ENCODE measurements at places on chromosomes 2 and 18.
A peak's percentile ranks its signal among the peaks of the same experiment; 100 is the strongest.

- DNase-seq, result no peak
Observed at GRCh38 chr2:240567137-240567871, 980 bp upstream of the RNPEPL1 start.

DNA sequence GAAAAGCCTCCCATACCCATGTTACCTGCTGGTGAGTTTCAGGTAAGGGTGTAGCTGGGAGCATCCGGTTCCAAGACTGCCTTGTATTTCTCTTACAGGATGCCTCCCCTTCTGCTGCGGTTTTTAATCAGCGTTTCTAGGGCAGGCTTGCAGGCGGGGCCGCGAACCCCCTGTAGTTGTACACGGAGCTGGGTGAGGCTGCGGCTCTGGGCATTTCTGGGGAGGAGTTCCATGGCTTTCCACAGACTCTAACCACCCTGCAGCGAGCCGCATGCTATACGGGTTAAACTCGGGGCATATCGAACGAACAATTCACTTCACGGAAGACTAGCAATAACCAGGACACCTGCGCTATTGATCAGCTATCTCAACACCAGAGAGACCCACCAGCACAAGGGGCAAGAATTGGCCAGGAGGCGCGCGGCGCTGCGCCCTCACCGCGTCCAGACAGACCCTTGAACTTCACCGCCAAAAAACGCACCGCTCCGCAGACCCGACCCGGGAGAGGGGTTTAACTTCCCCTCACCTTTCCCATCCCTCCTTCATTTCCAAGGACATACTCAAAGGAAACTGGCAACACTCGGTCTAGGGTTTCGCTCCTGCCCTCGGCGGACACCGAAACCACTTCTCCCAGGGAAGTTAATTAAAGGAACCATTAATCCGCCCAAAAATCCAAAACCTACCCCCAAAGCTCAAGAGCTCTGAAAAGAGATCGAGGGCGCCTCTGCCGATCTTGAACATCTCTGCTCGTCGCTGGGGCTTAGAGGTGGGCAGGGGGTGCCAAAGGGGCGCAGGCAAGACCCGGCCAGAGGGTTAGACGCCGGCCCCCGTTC is 909 bp downstream of the TGFA start:
- no peak for DNase-seq

- no peak for DNase-seq
Observed at GRCh38 chr2:143176606-143177005, 47.4 kb downstream of the ARHGAP15 start.

DNA sequence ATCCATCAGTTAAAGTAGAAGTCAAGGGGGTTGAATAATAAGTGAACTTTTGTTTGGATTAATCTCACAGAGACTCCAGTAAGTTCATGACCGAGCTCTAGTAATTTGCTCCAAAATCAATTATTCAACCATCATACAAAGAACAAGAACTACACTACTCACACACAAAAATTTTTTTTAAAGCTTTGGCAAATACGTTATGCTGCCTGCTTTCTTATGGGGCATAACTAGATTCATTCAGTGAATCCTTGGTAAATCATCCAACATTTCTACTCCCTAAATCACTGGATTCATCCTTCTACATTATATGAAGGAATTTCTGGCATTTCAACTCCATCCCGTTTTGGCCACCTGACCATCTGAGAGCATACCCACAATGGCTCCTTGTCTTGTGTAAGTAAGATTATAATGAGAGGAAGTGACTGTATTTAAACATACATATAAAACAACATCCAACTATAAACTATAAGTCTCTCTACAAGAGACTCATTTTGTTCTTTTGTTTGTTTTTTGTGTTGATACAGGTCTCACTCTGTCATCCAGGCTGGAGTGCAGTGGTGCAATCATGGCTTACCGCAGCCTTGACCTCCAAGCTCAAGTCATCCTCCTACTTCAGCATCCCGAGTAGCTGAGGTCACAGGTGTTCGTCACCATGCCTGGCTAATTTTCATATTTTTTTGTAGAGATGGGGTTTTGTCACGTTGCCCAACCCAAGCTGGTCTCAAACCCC is 144.2 kb upstream of the LRRTM4 start:
- DNase-seq, result no peak

GRCh38 chr18:39622431-39622830 is 2056.8 kb upstream of the CELF4 start:
- no peak for DNase-seq

GRCh38 chr2:134413430-134413829 is 159.6 kb downstream of the MGAT5 start:
- no peak for DNase-seq

- DNase-seq, result no peak
Observed at GRCh38 chr2:199455210-199455544, 2.6 kb downstream of the SATB2 start.

DNA sequence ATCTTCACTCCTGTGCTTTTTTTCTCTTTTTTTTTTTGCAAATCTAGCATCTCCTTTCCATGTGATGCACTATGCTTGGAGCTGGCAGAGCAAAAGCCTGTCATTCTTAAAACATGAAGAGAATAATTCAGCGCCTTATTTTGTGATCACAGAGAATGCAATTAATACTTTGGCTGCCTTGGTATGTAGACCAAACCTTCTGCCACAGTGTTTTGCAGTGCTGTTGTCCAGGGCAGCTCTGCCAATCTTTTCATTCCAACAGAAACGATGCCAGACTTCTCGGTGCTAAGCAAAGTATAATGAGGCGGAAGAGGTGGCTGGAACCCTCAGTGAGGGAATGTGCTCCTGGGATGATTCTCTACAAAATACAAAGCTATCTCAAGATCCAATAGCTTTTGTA is 25.6 kb downstream of the BCL2 start:
- DNase-seq, result no peak

DNA sequence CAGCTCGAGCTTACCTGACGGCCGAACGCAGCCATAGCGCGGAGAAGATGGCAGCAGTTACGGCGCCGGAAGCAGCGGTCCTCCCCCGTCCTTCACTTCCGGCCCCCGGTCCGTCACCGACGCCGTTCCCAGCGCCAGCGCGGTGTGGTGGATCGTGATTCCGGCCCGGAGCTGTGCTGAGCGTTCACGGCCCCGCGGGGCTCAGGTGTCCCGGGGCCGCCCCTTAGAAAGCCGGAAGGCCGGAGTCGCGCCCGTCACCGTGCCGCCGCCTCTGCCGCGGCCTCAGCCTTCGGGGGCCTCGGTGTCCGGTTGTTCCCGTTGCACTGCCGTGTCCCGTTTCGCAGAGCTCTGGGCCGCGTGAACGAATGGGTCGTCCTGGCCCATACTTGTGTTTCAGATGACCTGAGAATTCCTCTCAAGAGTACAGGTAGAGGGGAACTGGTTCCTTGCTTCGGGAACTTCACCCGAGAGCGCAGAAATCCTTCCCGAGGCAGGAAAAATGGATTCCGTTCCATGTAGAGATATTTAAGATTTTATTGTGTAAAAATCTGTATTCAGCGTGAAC is at the start of gene MTERF4:
TSS of gene MTERF4 (minus strand) at position 49 of the 565 bp plus-strand sequence. CDS start at position 35, 14 bp downstream.
- peak; percentile 41 for DNase-seq

GRCh38 chr2:73069855-73070642 is 1.5 kb downstream of the SFXN5 start:
- DNase-seq, result no peak

- no peak for DNase-seq
Observed at GRCh38 chr2:36322108-36322507, 33.5 kb upstream of the CRIM1 start.

DNA sequence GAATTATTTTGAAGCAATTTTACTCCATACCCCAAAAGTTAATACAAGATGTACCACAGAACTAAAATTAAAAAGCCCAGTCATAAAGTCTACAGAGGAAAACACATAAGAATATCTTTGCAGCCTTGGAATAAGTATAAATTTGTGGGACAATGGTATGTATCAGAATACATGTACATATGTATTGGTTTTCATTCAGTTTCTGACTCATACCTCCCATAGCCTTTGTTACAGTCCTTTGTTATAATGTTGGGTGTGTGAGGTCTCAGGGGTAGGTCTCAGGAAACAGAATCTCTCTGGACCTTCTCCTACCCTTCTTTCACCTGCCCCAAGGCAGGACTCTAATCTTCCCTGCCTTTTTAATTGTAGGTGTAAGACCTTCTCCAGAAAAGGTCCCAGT is 1370.7 kb upstream of the CDH2 start:
- no peak for DNase-seq

DNA sequence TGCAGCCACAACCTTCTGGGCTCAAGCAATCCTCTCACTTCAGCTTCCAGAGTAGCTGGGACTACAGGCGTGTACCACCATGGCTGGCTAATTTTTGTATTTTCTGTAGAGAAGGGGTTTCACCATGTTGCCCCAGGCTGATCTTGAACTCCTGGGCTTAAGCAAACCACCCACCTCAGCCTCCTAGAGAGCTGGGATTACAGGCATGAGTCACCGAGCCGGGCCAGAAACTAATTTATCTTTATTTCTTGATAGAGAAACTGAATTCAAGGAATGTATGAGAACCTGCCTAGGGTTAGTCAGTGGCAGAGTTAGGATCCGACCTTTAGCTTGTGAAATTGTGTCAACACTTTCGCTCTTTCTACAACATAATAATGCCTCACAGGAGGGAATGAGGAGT is 19.3 kb upstream of the ITGAV start:
- DNase-seq, result no peak

- DNase-seq, result no peak
Observed at GRCh38 chr2:14998546-14998945, 366.0 kb downstream of the LRATD1 start.

GRCh38 chr2:109209412-109209811 is 80.4 kb downstream of the SH3RF3 start:
- no peak for DNase-seq

DNA sequence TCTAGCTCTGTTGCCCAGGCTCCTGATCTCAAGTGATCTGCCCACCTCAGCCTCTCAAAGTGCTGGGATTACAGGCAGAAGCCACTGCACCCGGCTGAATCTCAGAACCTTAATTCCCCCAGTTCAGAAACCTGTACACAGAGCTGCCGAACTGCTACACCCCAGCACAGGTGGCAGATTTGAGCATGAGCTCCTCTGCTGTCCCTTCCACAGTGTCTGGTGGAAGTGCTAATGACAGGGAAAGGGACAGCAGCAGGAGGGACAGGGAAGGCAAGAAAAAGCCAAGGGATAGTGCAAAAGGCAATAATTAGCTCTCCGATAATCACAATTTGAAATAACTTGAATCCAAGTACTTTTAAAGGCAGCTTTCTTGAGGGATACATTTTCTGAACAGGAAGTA is 211.4 kb upstream of the ZNF521 start:
- DNase-seq, result no peak

DNA sequence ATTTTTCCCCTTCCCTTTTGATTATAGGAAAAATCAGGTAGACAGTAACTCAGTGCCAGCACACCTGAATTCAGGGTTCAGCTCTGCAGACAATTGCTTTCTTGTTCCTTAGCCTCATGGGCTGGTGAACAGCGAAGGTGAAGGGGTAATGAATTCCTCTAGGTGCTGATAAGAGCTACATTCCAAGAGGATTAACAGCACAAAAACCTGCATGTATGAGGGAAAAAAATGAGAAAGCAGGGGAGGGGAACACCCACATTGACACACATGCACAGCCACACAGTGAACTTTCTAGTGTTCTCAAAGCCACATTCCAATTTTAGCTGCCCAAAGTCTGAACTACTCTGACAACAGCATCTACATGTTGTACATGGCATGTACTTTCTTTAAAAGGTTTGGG is 46.1 kb downstream of the SPATS2L start:
- no peak for DNase-seq

- DNase-seq, result no peak
Observed at GRCh38 chr2:179170901-179171300, 93.7 kb downstream of the SESTD1 start.

- no peak for DNase-seq
Observed at GRCh38 chr2:198499539-198499938, 695.1 kb downstream of the PLCL1 start.

GRCh38 chr2:25286025-25286400 is 55.7 kb downstream of the DNMT3A start:
- no peak for DNase-seq

- DNase-seq, result no peak
Observed at GRCh38 chr2:163407296-163407695, 328.5 kb downstream of the FIGN start.

GRCh38 chr18:62842898-62843297 is 127.6 kb downstream of the PHLPP1 start:
- no peak for DNase-seq

GRCh38 chr2:55946793-55947192 is 23.2 kb upstream of the EFEMP1 start:
- no peak for DNase-seq

- no peak for DNase-seq
Observed at GRCh38 chr18:57802213-57803102, 657 bp downstream of the ATP8B1 start.

DNA sequence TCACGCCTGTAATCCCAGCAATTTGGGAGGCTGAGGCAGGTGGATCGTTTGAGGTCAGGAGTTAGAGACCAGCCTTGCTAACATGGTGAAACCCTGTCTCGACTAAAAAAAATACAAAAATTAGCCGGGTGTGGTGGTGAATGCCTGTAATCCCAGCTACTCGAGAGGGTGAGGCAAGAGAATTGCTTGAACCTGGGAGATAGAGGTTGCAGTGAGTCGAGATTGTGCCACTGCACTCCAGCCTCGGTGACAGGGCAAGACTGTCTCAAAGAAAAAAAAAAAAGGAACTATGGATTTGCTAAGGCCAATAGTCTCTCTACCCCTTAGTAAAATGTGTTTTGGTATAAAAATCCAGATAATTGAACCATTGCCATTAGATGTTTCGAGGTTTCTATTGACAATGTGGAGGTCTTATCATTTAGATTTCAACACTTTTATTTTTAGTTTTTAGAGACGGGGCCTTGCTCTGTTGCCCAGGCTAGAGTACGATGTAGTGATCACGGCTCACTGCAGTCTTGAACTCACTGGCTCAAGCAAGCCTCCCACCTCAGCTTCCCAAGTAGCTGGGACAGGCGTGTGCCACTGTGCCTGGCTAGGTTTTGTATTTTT is 1.1 kb upstream of the TXNDC2 start:
- no peak for DNase-seq

DNA sequence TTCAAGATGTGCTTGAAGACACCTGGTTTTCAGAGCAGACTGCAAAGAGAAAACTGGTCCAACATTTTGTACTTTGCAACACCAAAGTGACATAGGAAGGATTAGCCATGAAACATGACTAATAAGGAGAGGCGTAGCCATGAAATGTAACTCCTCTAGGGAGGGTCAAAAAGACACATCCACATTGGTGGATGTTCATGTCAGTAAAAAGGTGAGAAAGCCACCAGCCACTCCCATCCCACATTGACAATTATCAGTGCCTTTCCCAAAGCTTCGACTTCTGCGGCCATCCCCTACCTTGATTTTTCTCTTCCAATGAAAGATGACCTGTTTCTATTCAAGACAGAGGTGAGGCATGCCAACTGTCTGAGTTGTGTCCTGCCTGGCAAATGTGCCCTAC is 223.2 kb downstream of the ALK start:
- DNase-seq, result no peak

DNA sequence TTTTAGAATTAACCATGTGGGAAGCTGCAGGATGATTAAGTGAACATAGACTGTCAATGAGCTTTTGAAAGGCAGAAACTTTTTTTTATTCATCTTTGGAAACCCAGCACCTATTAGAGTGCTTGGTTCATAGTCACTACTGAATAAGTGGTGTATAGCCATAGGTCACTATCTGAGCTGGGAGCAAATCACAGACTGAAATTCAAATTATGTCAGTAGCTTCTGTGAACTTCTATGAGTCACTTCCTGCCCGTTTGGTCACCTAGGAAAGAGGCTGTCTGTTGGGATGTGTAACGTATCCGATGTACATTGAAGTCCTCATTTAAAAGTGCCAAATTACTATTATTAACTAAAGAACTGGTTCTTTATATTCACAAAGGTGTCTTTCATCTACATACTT is 20.5 kb upstream of the SLC40A1 start:
- no peak for DNase-seq

All from thoracic aorta (tissue), 2 donors.